Aorta (tissue), 5 donors: ENCODE measurements at places on chromosomes 6 and 20. TPM values are rescaled to one million over a fixed set of nuclear protein-coding genes. Genes with fewer than 3 reads are reported as not detected.
A peak's percentile ranks its signal among the peaks of the same experiment; 100 is the strongest.

RIOK1 gene
- total RNA-seq, result 20.9 TPM

GCLC gene
- total RNA-seq, result 22.0 TPM

SLC17A3 gene
- total RNA-seq, result not detected

GRCh38 chr20:45308117-45308778 is at the start of gene MATN4:
Gene MATN4, minus strand, starts transcription at chr20:45308299. Its CDS starts 2,717 bp downstream, at chr20:45305582.
- H3K36me3 ChIP-seq, result no peaks in the 10 kb centered on the region
- H3K4me3 ChIP-seq, result no peak within 1 kb of the TSS
- no peak within 1 kb of the TSS for H3K27ac ChIP-seq
- no peaks in the 10 kb centered on the region for H3K27me3 ChIP-seq
- peak; percentile 64 for DNase-seq

DNA sequence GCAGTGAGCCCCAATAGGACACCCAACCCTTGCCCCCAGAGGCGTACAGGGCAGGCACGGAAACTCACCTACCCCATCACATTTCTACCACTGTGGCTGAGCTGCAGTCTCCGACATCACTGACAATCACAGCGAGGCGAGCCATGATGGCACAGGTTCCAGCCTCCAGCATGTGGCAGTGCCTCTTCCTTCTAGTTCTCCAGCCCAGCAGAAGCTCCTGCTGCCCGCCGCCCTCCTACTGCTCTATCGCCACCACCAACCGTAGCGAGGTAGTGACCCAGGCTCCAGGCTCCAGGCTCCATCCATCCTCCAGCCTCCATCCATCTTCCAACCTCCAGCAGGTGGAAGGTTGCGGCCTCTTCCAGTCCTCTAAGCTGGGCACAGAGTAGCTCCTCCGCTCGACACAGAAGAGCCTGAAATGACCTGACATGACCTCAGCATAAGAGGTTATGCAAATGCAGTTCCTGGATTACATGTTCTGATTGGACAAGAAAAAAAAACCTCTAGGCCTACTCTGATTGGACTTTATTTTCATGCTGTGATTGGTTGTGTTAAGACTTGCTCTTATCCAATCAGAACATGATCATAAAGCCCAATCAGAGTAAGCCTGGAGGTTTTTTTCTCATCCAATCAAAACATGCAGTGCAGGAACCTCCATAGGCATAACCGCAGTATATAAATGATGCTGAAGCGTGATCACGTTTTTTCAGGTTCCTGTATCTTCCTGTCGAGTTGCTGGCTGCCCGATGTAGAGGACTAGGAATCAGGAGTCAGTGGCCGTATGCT is 438.9 kb upstream of the ZNF337 start:
- no peaks in the 10 kb centered on the region for H3K4me1 ChIP-seq
- no peak overlapping the region for H3K4me3 ChIP-seq
- no peak for DNase-seq
- no peaks in the 10 kb centered on the region for H3K36me3 ChIP-seq
- no peaks in the 10 kb centered on the region for H3K27me3 ChIP-seq

DNA sequence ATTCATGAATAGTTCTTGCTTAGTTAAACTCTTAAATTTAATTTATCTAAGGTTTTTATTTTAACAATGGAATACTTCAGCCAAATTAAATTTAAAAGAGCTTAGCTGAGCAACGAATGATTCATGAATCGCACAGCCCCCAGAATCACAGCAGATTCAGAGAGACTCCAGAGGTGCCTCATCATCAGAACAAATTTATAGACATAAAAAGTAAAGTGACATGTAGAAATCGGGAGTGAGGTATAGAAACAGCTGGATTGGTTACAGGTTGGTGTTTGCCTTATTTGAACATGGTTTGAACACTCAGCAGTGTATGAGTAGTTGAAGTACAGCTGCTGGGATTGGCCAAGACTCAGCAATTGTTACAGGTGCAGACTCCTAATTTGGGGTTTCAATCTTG is 132.7 kb upstream of the MAP3K4 start:
- no peak overlapping the region for H3K27ac ChIP-seq
- no peaks in the 10 kb centered on the region for H3K27me3 ChIP-seq
- H3K36me3 ChIP-seq, result no peaks in the 10 kb centered on the region
- no peak overlapping the region for H3K4me3 ChIP-seq
- DNase-seq, result no peak

DNA sequence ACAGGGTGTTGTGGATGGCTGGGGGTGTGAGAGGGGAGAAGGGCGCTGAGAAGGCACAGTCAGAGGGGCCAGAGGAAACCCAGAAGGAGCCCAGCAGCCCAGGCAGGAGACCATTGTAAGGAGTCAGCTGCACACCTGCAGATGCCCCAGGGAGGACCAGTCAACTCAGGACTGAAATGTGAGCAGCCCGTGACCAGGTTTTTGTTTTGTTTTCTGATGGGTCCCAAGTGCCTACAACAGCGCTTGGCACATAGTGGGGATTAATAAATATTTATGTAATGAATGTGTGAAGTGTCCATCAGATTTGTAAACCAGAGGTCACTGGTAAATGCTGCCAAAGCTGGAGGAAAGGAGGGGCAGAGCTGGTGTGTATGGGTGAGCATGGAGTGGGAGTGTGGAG is 30.2 kb downstream of the TRAM2 start:
- H3K4me1 ChIP-seq, result peaks cover 7% of the 10 kb centered on the region
- no peaks in the 10 kb centered on the region for H3K27me3 ChIP-seq

DNA sequence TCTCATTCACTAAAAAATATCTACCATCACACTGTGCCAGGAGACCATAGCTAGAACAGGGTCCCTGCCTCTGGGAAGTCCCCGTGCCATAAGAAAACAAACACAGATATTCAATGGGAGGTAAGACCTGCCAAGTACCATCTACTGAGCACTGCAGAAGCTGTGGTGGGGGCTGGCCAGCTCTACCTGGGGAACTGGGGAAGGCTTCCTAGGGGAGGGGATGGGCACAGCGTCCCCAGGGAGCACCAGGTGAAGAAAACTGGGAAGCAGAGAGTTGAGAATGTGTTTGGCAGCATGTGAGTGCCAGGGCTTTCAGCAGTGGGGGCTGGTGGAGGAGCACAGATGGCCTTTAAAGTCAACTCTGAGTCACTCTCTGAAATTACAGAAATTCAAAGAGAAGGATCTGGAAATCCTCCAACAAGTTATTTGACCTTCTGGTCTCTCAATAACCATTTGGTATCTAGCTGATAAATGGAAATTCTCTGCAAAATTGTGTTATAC is 85.2 kb downstream of the SHLD1 start:
- DNase-seq, result no peak
- H3K27ac ChIP-seq, result no peak overlapping the region
- no peaks in the 10 kb centered on the region for H3K36me3 ChIP-seq
- peaks cover 3% of the 10 kb centered on the region for H3K4me1 ChIP-seq
- H3K4me3 ChIP-seq, result no peak overlapping the region

DNA sequence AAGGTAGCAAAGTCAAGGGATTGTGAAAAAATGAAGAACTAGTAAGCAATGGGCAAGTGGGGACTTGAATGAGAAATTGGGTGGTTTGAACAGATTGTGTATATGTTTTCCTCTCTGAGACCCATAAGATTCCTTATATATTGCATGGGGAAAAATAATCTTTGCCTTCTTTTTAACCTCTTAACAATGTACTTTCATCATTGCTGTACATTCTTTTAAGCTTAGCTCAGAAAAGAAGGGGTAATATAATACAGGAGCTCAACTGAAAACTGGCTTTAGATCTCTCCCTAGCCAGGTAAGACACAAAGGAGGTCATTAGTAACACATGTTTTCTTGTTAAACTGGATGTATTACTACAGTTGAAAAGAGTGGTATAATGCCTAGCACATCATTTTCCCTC is 287.2 kb downstream of the RNF144B start:
- H3K27me3 ChIP-seq, result no peaks in the 10 kb centered on the region
- DNase-seq, result no peak
